RWPE1 (cell line): ENCODE measurements at places on chromosomes 1 and 21.

DNA sequence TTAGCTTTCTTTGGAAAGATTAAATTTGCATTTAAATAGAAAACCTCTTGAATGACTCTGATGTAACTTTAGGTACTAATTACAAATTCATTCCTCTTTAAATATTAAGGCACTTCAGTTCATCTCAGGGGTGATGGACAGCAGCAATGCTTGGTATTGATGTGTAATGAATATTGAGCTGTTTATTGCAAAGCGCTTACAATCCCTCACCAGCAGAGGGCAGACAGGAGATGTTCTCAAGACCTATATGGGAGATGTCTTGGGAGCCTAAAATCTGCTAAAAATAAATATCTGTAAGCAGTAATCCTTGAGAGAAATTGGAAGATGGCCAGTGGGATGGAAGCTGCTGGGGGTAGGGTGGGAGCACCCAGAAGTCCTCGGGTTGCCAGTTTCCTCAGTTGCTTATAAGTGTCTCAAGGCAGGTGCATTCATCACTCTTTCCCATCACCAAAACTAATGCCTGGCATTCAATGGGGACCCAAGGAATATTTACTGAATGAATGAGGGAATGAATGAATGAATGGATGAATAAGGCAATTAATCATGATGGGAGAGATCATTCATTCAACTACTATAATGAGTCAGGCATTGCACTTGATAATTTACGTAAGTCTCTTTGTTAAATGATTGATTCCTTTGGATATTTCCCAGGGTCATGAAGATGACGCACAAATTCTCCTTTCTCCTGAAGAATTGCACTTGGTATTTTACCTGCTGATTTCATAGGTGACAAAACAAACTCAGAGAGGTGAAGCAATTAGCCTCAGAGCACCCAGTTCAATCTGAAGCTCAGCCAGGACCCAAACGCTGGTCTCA lies 2.3 kb downstream of the KLHDC8A start:
- DNase-seq, result peak; percentile 50

GRCh38 chr1:153612111-153612754 lies 704 bp downstream of the S100A16 start:
- no peak for DNase-seq

- DNase-seq, result no peak
Measured at GRCh38 chr1:219442611-219443061, 170.3 kb downstream of the ZC3H11B start.

- DNase-seq, result no peak
Measured at GRCh38 chr1:199489594-199489993, 537.9 kb upstream of the NR5A2 start.

DNA sequence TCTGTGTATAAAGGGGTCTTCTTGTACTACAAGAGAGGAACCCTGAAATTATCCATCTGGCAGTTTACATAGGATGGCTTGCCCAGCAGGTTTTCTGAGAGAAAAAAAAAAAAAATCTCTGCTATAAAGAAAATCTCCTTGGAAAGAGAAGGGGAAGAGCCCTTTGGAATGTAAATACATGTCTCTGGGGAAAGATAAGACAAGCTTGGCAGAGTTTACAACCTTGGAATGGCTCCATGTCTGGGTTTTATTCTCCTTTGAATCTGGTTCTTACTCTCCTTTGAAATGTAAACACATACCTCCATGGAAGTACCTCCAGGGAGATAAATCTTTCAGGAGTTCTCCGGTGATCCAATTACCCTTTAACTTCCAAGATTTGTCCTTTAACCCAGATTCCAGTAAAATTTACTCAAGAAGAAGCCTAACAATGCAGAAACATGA lies 45.1 kb upstream of the DNAH14 start:
- no peak for DNase-seq

GRCh38 chr1:31694964-31695313 lies 8.9 kb downstream of the COL16A1 start:
- no peak for DNase-seq

DNA sequence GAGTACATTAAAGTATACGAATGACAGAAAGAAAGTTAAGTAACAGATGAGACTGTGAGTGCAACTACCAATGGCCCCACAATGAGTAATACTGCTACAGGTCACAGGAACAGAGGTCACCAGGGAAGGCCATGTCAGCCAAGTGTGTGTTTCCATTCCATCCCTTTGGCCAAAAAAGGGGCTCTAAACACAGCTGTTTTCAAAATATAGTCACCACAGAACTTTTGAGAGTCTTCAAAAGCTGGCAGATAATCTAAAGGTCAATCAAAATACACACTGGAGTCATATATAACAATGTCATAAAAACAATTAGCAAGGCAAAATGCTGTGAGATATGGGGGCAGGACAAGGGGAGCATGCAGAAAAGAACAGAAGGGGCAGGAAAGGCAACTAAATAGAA lies 10.2 kb downstream of the USP24 start:
- DNase-seq, result no peak

DNA sequence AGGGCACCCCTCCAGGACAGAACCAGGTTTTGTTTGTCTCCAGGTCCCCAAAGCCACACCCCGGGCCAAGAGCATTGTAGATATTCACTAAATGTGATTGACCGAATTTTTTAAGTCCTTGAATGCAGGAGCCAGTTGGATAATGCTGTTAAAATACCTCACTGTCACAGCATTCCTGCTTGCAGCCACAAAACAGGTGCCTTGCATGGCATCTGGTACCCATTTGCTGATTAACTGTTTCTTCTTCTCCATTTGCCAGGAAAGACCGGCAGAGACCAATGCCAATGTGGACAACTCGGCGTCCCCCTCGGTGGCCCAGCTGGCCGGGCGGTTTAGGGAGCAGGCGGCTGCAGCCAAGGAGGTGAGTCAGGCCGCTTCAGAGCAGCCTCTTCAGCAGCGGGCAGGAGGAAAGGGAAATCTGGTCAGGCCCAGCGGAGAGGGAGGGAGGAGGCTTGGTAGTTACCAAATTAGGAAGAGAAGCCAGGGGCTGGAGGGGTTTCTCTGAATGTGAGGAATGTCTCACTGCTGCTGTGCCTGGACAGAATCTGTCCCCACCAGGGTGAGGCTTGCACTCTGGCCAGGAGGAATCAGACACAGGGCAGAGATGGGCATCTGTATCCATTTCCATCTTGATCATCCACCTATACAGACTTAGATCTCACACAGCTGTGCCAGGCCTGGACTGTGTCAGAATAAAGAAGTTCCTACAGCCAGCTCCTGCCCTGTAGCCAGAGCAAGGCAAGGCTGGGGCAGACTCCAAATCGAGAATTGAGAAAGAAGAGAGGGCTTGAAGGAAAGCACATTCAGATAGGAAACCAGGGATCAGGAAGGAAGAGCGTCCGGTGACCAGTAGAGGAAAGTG lies 37.9 kb upstream of the MPZL1 start:
- DNase-seq, result no peak

DNA sequence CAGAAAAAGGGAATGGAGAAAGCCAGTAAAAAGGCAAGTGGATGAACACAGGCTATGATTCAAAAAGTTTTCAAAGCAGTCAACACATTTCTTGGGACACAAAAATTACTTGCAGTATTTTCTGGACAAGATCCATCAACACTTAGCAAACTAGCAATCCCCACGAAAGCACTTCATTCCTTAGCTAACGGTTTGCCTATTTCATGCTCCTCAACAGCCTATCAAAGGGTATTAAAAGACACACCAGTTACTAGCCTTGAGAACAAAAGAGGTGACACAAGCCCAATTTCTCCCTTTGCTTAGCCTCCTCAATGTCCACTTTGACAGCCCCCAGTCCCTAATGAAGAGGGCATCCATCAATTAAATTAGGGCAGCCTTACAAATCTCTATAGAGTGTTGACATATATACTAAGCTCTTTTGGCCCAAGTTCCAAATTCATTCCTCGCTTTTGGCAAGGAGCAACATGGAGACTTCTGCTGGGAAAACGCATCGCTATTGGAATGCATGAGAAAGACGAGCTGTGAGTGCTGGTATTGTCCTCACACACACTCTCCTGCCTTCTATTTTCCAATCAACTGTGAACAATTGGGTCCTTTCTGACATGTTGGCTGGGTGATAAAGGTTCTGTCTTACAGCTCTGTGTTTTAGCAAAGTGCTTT lies 180.0 kb downstream of the TNR start:
- no peak for DNase-seq

DNA sequence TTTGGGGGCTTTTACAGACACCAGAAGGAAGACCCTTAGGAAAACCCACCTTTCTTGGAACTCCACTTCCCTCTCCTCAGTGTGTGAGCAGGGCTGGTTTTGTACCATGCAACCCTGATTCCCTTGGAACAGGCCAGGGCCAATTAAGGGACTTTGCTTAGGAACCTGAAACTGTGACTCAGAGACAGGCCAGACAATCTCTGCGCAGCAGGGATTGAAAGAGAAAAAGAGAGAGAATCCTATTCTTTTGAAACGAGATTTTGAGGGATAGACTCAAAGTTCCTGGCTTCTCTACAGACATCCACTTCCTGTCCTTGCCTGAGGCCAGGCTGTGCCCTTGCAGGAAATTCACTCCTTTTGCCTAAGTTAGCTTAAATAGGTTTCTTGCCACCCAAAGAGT lies 23.1 kb upstream of the C1orf198 start:
- DNase-seq, result peak; percentile 22

- DNase-seq, result no peak
Measured at GRCh38 chr21:14957836-14958235, 107.0 kb downstream of the NRIP1 start.

- no peak for DNase-seq
Measured at GRCh38 chr1:1169429-1170214, 4.1 kb upstream of the TTLL10 start.

- no peak for DNase-seq
Measured at GRCh38 chr1:88140325-88140724, 543.7 kb upstream of the PKN2 start.

- DNase-seq, result no peak
Measured at GRCh38 chr1:229410370-229410691, 23.6 kb downstream of the ACTA1 start.

- DNase-seq, result no peak
Measured at GRCh38 chr1:53142226-53142853, at the start of gene SLC1A7. Gene SLC1A7, minus strand, starts transcription at chr1:53142638. Its CDS starts 189 bp downstream, at chr1:53142449.

DNA sequence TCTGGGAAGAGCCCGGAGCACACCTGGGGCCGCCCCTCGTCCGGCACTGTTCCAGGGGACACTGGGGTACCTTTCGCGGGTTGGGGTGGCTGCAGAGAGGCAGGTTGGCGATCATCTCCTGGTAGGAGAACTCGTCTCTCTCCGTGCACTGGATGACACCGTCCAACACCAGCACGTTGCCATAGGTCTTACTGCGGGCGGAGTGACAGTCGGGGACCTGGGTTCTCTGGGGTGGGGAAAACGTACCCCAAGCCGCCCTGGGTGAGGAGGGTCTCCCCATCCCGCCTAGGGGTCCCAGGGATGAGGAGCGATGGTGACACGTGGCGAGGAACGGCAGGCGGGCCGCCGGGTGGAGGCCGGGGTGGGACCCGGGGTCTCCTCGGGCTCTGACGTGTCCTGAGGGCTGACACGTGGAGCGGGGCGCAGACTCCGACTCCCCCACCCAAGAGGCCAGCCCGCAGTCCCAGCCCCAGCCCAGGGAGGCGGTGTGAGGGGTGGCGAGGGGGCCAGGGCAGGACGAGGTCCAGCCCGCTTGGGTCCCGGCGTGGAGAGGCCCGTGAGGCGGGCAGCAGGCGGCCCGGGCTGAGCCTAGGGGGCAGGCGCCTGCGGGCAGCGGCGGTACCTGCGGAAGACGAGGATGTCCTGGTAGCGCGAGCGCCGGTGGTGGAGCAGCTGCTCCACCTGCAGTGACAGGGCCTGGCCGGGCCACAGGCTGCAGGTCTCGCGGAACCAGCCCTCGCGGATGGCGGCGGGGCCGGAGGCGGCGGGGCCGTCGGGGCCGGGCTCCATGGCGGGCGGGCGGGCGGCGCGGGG lies 457 bp downstream of the SRM start:
- no peak for DNase-seq

GRCh38 chr1:154533952-154534844 lies 24.3 kb downstream of the UBE2Q1 start:
- DNase-seq, result peak; percentile 77

GRCh38 chr1:201648066-201648906 lies 109.4 kb downstream of the NAV1 start:
- DNase-seq, result peak; percentile 58

GRCh38 chr1:1752190-1752589 lies 26.1 kb downstream of the NADK start:
- no peak for DNase-seq

DNA sequence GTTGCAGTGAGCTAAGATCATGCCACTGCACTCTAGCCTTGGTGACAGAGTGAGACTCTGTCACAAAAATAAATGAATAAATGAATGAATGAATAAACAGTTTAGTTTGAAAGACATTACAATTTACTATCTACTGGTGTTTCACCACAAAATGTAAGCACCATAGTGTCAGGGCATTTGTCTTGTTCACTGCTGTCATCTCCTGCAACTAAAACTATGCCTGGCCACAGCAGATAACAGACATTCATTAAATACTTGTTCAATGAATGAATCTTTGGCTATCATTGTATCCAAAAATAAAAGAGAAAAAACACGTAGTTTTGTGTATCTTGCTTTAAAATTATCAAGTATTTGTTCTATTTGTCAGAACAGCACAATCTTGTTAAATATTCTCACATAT lies 32.5 kb downstream of the SASS6 start:
- no peak for DNase-seq

GRCh38 chr1:108708691-108709660 lies 3.7 kb upstream of the FNDC7 start:
- DNase-seq, result no peak

GRCh38 chr1:8667869-8668594 lies 149.4 kb downstream of the RERE start:
- DNase-seq, result no peak

GRCh38 chr21:19266636-19267035 lies 863.1 kb upstream of the TMPRSS15 start:
- DNase-seq, result no peak

DNA sequence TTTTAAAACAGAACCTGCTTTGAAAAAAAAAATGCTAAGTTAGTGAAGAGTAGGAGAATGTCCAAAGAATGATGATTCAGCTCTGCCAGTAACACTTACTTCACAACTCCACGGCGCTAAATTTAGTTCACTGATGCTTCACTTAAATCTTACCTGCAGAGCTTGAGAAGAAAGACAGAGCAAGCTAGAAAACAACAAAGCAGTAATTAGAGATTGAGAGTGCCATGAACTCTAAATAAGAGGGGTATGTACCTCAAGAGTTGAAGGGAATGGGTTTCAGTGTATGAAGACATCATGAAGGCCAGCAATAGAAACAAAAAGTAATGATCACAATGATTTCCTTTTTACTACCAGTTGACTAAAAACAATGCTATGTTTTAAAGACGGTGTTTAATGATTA lies 32.8 kb downstream of the EPRS1 start:
- DNase-seq, result no peak
